ENCODE measurements at places on chromosomes 3 and 15.

DNA sequence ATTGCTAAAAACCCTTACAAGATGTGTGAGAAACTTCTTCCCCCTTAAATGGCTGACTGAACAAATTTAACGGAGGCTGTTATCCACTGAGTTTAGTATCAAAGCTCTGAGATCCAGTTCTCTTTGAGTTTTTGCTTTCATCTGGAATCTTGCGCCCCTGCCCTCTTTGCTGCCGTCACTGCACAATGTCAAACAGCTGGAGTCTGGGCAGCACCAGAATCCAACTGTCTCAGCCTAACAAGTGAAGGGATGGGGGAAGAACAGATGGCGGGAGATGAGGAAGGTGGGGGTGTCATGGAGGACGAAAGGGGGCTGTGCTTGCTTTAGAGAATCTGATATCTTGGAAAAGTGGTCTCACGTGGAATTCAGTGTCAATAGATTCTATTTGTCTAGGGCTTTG lies 7.0 kb upstream of the BOC start:
- DNase-seq, result no peak

DNA sequence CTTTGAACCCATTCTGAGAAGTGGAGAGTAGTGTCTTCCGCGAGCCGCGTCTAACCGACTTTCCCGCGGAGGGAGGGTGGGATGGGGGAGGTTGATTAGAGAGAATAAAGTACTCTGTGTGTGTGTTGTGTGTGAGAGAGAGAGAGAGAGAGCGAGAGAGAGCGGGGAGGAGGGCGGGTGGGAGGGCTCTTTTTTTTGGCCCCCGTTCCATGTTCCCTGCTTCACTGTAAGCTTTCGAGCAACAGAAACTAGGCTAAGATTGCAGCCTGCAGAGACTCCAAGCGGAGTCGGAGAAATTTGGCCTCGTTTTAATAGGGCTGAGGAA lies 1.6 kb upstream of the MEIS2 start:
- DNase-seq, result no peak

DNA sequence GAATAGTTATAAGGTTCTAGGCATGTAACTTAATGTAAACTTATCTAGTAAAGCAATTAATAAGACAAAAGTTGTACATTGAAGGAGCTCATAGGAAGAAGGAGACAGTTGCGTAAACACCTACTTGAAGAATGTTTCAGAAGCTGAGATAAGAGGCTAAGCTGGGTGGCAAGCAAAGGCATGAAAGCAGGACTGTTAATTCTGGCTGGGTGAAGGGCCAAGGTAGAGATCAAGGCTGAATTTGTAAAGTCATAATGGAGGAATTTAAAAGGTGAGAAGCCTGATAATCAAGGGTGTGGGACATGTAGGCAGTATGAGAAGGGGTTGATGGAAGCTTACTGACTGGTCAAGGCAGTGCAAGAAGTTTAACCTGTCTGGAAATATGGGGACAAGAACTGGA lies 80.4 kb upstream of the TGFBR2 start:
- DNase-seq, result no peak

- no peak for DNase-seq
Measured at GRCh38 chr3:148643389-148643840, 54.3 kb upstream of the AGTR1 start.

- no peak for DNase-seq
Measured at GRCh38 chr3:156918746-156919145, 92.6 kb downstream of the LEKR1 start.

- no peak for DNase-seq
Measured at GRCh38 chr3:177571944-177572315, 374.6 kb upstream of the TBL1XR1 start.

DNA sequence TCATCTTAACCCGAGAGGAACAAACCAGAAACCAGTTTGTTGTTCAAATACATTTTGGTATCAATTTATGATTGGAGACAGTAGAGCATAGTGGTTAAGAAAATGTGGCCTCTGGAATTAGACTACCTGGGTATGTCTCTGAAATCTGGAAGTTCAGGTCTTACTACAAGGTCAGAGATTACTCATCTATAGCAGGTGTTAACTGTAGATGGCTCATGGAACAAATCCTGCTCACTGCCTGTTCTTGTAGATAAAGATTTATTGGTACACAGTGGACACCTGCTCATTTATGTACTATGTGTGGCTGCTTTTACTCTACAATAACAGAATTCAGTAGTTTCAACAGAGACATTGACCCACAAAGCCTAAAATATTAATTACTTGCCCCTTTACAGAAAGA lies 413.3 kb downstream of the CNTN6 start:
- DNase-seq, result no peak

DNA sequence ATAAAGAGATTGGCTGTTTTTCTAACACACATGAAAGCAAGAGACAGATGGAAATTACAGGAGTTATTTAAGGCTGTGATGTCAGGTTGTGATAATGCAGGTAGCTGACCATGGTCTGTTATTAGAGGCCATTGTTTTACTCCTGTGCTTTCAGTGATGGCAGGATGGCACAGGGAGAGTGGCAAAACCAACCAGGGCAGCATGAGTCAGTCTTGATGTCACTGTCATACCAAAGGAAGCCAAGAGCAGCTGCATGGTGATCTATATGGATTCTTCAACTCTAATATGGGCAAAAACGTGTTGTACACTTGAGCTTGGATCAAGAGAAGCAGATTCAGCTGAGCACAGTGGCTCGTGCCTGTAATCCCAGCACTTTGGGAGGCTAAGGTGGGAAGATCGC lies 91.8 kb upstream of the LMOD3 start:
- DNase-seq, result no peak

- no peak for DNase-seq
Measured at GRCh38 chr15:85570336-85570735, 189.9 kb downstream of the AKAP13 start.

DNA sequence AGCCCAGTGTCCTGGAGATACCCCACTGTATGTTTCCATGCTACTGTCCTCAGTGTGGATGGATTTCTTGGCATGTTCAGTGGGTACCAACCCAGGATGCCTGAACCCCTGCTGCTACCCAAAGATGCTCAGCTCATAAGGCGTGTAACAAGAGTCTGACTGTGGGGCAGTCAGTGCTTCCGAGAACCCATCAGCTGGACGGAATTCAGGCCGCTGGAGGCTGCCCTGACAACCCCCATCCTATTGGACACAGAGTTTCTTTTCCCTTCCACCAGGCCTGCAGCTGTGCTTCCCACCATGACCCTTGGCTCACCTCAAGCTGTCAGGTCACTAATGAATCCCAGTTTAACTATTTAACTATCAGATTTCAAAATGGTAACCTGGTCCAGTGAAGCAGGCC lies 224.1 kb upstream of the FEZF2 start:
- DNase-seq, result no peak

DNA sequence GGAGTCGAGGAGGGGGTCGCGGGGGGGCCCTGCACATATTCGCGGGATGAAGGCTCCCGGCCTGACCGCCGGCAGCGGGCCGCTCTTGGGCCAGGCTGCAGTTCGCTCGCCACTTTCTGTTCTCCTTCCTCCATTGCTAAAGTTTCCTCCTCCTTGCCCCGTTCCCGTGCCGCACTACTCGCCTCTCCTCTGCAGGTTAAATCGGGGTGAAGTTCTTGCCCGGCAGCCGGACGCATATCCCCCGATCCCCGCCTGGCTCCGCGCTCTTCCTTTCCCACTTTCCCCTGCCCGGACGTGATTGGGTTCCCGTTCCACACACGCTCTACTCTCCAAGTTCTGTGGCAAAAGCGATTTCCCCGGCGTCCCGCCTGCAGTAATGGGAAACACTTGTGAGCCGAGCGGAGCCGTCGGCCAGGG lies 556 bp downstream of the CRYBG3 start:
- no peak for DNase-seq

- DNase-seq, result no peak
Measured at GRCh38 chr15:42577514-42578031, 2.2 kb downstream of the STARD9 start.

Data from NCI-H2029 (cell line).